ENCODE measurements at places on chromosomes 6 and 20.

DNA sequence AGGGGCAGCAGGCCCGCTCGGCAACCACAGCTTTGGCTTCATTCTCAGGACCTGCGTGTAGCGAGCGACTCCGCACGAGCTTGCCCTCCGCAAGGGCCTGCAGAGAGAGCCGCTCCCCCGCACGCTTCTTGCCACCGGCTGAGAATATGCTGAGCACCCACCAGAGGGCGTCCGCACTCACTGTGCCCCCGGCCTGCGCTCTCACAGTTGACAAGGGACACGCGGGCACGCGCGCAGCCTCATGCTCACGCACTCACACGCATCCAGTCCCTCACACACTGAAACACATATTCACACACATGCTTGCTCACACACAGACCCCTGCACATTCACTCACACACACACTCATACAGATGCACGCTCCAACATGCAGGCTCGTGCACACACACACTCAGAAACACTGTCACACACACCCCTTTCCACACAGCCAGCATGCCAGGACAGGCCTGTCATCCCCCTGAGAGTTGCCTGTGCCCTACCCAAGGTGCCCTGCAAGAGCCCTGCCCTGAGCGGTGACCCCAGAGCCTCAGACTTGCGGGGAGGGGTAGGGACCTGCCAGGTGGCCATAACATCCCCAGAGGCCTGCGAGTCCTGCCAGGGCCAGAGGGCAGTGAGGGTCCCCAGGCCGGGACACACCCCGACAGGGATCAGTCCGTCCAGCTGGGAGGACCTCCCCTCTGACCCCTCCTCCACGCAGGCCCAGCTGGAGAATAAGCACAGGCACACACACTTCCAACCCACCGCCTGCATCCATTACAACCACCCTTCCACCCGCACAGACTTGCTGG is 174.1 kb downstream of the BMP7 start:
- peak; percentile 86 for DNase-seq

- no peak for DNase-seq
These were observed 102.2 kb upstream of the ADGRF1 start for GRCh38 chr6:47144306-47144705.

DNA sequence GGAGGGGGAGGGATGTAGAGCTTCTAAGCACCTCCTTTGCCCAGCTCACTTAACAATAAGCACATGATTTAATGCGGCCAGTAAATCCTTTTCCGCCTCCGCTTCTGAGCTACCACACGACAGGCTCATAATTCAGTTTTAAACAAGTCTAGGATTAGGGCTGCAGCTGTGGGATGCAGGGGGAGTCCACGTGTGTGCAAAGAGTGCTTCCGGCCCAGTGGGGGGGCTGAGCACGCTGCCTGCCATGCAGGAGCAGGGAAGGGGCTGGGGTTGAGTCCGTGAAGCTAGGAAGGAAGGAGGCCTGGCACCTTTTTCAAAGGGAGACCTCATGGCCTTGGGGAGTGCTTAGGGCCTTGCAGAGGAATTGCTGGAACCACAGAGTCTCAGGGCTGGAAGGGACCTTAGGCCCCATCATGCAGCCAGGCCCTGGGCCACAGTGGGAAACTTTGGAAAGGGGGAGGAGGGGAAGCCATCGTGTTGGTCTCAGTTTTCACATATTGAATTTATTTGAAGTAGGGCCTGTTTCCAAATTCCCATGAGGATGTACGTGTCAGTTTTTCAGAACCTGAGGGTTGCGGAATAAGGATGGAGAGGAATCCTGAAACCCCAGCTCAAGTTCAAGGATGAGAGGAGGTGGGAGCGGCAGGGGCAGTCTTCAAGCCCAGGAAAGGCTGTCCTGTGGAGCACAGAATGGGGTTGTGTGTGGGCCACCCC is 96.1 kb downstream of the VEGFA start:
- DNase-seq, result no peak

GRCh38 chr20:40953416-40953815 is 75.2 kb upstream of the TOP1 start:
- no peak for DNase-seq

DNA sequence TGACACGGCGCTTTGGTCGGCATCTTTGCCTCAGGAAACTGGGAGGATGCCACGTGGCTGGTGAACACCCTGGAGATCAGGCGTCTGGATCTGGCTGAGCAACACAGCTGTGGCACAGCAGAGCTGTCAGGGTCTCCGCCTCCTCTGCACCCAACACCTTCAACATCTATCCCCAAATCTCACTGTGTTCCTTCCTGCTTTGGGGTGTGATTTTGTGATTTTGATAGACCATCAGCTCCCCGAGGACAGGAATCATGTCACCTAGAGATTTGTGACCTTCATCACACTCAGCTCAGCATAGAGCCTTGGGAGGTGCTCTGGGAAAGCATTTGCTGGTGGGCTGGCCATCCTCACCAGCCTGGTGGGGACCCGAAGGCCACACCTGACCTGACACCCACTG is 203.7 kb upstream of the FOXQ1 start:
- DNase-seq, result no peak

GRCh38 chr6:33427585-33428223 is 7.8 kb downstream of the SYNGAP1 start:
- DNase-seq, result peak; percentile 56

DNA sequence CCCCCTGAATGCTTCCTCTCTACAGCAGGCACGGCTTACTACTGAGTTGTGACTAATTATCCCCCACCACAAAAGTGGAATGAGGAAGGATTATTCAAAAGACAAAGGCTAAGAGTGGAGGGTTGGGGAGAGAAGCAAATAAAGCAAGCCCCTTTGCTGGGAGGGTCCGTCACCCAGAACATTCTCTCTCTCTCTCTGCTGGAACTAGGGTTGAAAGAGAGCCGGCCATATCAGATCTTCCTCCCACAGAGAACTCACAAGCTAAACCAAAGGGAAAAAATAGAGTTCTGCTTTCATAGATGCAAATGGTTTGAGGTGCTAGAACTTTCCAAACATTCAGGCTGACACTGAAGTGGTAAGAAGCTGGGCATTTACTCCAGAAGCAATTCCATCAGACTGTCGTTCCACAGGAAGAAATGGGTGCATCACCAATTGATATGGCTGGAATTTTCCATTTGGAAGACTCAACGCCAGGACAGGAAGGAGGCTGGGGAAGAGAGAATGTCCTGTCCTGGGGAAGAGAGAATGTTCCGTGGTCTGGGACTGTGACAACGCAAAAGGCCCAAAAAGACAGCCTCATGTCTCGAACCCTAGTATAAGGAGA is 7.9 kb downstream of the ZMYND8 start:
- DNase-seq, result no peak

DNA sequence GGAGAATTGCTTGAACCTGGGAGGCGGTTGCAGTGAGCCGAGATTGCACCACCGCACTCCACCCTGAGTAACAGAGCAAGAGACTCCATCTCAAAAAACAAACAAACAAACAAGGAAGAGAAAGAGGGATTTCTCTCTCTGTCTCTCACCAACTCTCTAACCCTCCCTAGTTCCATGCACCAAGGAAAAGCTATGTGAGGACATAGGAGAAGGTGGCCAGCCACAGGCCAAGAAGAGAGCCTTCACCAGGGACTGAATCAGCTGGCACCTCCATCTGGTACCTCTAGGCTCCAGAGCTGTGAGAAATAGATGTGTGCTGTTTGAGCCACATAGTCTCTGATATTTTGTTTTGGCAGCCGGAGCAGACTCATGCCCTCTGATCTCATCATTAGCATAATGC is 9.0 kb upstream of the FAM110A start:
- DNase-seq, result no peak

DNA sequence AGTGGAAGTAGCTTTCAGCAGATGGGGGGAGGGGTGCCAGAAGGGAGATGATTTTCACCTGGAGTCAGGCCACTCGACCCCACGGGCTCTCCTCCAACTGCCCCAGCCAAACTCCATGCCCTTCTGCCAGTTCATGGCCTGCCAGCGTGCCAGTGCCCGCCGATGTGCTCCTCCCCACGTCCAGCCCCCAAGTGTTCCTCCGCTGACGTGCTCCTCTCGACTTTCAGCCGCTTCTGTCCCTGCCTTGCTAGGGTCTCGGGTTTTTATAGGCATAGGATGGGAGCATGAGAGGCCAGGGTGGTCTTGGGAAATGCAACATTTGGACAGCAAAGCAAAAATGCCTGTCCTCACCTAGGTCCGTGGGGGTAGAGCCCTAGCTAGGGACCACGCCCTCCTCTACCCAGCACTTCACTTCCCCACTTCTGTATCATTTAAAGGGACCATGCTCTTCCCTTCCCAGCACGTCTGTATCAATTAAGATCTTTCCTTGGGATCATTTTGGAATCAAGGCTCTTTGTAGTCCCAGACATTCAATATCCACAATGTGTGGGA is 54.4 kb downstream of the PRND start:
- no peak for DNase-seq

DNA sequence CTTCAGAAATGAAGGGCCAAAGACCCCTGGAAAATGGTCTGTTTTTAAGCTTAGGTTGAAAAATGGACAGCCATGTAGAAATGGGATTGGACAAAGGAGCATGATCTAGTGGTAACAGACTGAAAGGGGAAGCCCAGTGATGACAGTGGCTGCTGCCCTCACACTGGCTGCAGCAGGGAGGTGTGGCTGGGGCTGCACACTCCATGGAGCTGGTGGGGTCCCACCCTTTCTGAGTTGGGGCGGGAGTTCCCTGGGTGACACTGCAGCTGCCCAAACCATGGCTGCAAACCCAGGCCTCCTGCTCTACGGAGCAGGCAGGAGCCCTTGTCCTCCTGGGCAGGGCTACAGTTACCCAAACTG is 8.5 kb upstream of the PACSIN1 start:
- no peak for DNase-seq

GRCh38 chr20:11101696-11102095 is 427.9 kb upstream of the JAG1 start:
- DNase-seq, result no peak

DNA sequence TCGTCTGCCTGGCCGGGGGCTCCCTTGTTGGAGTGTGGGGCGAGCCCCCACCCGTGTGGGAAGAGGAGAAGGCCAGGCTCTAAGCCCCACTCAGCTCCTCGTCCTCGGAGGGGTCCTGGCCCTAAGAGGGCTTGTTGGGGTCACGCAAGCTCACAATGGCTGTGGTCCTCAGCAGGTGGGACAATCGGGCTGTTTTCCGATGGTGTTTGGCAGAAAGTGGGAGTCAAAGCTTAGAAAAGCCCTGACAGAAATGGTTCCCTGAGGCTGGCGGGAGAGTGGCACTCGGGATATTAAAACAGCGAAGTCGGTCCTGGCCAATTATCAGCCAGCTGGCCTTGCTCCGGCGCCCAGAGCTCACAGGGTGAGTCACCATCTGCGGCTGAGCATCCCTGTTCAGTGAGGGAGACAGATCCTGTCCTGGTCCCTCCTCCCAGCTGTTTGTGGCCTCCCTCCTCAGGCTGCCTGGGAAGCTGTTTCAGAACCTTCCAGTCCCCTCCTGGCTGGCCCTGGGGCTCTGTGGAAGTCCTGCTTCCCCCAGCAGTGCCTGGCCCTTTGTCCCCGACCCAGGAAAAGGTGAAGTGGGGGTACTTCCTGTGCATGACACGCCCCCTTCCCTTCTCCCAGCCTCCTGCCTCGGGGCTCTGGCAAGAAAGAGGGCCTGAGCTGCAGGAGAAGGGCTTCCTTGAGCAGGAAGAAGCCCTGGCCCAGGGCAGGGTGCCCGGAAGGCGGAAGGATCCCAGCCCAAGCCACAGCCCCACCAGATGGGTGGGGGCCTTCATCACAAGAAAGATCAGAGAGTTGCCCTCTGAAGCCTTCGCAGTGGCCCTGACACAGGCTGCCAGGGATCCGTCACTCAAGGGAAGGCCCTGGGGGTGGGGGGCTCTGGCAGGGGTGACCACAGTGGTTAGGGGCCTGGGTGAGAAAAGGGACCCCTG is 53.6 kb upstream of the BHLHE23 start:
- no peak for DNase-seq

GRCh38 chr6:29112135-29112534 is 4.3 kb downstream of the OR2J3 start:
- peak; percentile 41 for DNase-seq

DNA sequence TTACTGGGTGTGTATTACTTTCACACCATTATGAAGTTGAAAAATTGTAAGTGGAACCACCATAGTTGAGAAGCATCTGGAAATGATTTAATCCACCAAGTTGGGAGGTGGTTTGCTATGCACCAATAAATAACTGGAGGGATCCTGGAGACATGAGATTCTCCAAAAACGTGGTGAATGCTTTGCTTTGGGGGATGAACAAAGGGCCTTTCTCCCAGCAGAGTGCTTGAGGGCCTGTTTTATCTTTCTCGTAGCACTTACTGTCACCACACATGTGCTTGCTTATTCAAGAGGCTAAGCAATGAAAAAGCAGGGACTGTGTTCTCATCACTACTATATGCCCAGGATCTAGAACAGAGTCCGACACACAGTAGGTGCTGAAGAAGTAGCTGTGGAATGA is 371.1 kb downstream of the DHX35 start:
- DNase-seq, result no peak

DNA sequence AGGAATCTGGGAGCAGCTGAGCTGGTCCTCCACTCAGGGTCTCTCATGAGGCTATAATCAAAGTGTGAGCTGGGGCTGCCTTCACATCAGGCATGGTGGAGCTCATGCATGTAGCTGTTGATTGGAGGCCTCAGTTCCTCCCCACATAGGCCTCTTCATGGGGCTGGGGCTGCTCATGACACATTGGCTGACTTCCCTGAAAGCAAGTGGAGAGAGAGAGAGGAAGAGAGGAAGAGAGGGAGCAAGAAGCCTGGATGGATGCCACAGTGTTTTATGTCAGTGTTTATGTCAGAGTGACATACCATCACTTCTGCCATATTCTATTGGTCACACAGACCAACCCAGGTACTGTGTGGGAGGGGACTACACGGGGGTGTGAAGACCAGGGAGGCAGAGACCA is 43.8 kb downstream of the EYA2 start:
- no peak for DNase-seq

DNA sequence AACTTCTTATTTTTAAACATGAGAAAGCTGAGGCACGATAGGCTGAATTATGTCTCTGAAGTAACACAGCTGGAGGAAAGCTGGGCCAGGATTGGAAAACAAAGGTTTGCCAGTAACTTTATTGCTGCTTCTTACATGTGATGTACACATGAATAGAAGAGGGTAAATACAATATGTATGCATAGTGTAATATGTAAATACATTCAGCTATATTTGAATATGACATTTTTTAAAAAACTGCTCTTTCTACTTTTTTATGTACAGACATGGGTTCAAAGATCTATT is 90.2 kb downstream of the ADTRP start:
- no peak for DNase-seq

DNA sequence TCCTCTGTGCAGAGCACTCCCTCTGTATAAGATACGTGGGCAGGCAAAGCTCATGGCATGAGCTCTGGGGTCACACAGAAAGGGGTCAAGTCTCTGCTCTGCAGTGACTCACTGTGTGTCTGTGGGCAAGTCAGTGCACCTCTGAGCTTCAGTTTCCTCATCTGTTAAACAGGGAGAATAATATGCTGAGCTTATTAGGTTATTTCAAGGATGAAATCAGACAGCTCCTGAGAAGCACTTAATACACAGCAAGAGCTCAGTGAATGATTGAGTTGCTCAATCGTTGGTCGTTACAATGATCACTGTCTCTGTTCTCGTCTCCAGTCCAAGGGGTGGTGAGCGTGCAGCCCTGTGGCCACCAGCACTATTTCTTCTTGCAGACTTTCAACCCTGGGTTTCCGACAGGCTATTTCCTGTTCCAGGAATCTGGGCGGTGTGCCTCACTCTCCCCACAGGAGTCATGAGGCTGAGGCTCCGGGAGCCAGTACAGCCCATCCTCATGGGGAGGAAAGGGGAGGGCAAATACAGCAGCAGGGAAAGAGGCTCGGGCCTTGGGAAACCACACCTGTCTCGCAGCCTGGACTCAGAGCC is 28.9 kb downstream of the KIAA1755 start:
- no peak for DNase-seq

GRCh38 chr6:30618270-30618797 is 694 bp downstream of the MRPS18B start:
- peak; percentile 53 for DNase-seq
